ENCODE measurements at places on chromosomes 7 and 10.
A peak's percentile ranks its signal among the peaks of the same experiment; 100 is the strongest.

GRCh38 chr10:125840955-125841354, 17.6 kb downstream of the BCCIP start:
- DNase-seq = peak; percentile 15

DNA sequence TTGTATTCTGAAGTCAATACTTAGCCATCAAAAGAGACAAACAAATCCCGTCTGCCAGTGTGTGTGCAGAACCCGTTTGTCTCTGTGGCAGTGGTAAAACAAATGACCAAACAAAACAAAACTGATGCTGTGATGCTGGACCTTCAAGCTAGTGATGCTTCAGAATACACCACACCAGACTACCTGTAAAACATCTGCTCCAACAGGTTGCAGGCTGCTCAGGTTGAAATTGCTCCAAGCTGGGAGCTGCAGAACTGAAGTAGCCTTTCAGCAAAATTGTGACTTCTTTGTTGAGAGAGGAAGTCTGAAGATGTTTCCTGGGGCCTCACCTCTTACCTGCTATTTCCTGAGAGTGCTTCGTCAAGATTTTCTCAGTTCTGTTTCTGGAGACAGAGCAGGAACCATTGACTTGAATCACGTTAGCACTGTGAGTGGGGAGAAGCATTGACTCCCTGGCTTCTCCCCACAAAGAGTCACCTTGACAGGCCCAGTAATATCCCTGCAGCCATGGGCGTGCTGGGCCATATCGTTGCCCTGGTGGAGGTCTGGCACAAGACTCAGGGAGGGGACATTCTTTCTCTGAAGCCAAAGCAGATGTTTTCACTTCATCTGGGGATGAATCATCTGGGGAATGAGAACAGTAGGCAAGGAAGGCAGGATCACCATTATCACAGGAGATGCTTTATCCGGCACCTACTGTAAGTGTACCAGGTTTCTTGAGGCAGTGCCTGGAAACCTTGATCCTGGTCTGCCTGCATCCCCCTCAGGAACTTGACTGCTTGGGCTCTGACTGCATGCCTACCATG, 80.2 kb downstream of the RBM20 start:
- DNase-seq = no peak

- no peak for DNase-seq
Observed at GRCh38 chr10:70912556-70912955, 24.2 kb upstream of the PCBD1 start.

- no peak for DNase-seq
Observed at GRCh38 chr10:82288461-82288881, 413.5 kb downstream of the NRG3 start.

Data from adipocyte (in vitro differentiated cells).